Mesenteric fat pad (tissue), 1 donor: ENCODE measurements at places on chromosomes 16 and 17. TPM values are rescaled to one million over a fixed set of nuclear protein-coding genes. Genes with fewer than 3 reads are reported as not detected.

The KRTAP9-2 gene
- total RNA-seq = not detected

The SHISA6 gene
- 1.2 TPM for total RNA-seq

The NAGS gene
- 0.80 TPM for total RNA-seq

The ST6GALNAC1 gene
- 0.93 TPM for total RNA-seq

The SDR42E2 gene
- total RNA-seq = not detected
